ENCODE measurements at places on chromosomes 11 and 22.

DNA sequence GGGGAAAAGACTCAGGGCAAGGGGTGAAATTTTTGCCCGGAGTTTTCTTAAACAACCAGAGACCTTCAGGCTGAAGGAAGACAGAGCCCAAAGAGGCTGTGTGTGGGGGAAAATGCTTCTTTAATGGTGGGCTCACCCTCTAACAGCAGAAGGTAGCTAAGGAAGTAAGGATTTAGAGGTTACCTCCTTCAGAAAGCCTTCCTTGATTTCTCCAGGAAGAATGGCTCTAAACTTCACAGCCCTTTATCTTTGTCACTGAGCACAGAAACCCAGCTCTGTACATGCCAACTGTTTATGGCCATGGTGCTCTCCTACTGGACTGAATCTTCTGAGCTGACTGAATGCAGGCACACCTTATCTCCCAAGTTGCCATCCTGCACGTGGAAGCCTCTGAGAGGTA is 196.0 kb downstream of the TENM4 start:
- no peak for DNase-seq

DNA sequence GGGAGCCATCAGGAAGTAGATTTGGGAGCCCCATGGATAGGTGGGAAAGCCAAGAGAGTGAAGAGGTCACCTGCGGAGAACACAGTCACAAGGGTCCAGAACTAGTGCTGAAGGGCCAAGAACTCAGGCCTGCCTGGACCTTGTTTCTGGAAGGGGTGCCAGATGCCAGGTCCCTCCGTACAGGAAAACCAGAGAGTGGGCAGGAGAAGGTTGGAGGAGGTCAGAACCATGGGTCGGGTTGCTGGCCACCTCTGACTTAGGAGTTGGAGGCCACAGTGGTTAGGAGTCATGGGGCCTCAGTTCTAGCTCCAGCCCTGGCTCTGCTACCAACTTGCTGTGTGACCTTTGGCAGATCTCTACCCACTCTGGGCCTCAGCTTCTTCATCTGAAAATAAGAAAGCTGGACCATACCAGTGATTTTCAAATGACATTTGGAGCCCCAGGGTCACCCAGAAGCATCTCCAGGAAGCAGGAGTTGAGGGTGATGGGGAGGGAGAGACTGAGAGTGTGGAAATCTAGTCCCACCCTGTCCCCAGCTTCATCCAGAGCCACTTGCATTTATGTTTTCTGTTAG is 20.8 kb upstream of the TUB start:
- DNase-seq: no peak

DNA sequence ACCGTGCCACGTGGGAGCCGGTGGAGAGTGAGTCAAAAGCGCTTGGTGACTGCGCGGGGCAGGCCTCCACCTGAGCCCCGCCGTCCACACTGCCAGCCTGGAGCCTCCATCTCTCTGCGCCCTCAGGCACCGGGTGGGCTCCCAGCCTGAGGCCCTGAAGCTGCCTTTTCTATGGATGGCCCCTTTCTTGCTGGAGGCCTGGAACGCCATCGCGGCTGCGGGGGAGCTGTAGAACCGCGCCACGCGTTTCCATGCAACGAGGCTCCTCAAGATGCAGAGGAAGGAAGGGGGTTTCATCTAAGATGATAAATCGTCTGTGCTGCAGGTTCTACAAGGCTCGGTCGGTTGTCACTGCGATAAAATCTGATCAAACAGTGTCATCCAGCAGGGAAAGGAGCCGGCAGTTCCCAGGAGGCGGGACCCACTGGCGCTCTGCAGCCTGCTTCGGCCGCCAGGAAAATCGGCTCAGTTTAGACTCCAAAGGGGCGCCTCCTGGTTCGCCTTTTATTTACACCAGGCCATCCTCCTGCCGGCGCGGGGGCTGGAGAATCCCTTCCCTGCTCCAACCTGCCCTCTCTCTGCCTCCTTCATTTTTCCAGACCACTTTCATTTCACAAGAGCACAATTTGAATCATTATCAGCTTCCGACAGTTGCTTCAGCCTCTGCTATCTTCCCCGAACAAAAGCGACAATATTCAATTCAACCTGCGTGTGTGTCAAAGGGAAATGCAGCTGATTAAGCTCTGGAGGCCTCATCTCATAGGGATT is 624.4 kb downstream of the BRD1 start:
- no peak for DNase-seq

DNA sequence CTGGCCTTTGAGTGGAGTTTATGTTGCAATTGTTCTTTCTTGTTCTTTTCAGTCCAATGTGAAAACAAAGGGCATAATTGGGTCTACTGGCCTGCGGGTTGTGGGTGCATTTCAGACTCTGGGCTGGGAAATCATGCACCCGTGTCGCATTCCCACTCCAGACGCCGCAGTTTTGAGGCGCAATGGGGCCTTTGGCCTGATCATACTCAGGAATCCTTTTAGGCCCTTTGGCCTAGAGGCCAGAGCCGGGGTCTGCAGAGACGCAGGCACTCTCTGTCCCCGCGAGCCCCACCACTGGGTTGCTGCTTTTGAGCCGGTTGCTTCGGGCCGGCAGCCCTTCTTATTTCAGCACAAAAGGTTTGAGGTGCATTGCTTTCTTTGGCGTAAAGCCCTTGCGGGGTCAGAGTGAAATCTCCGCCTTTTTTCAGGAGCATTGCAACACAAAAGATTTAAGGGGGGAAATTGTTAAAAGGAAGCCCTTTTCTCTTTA is 48.4 kb upstream of the DBX1 start:
- no peak for DNase-seq

DNA sequence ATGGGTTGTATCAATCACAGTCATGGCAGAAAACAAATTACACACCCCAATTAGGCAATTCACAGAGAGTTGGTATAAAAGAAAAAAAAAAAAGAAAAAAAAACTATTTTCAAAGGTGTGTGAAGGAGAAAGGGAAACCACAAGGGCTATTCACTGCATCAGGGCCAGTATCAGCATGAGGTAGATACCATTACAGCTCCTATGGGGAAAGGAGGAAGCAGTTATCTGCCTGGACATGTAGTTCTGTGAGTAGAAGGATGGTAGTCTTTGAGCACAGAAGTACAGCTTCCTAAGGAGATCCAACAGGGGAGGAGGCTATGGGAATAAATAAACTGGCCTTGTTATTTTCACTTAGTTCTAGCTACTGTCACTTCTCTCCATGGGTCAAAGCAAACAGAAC is 746.1 kb downstream of the LUZP2 start:
- no peak for DNase-seq

DNA sequence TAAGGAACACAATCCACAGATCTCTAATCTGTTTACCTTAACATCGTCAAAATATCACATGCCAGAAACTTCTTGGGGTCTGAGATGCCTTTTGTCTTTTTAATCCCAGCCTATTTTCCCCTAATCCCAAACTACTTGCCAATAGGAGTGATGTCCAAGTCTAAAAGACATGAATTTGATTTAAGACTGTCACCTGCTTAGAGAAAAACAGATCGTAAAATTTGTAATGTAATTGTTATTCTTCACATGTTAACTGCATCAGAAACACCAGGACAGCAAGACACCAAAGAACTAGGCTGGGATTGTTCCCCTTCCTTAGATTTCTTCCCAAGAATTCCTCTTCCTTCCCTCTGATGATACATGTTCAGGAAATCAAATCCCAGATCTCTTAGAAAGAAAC is 198.1 kb upstream of the ARHGAP20 start:
- no peak for DNase-seq

DNA sequence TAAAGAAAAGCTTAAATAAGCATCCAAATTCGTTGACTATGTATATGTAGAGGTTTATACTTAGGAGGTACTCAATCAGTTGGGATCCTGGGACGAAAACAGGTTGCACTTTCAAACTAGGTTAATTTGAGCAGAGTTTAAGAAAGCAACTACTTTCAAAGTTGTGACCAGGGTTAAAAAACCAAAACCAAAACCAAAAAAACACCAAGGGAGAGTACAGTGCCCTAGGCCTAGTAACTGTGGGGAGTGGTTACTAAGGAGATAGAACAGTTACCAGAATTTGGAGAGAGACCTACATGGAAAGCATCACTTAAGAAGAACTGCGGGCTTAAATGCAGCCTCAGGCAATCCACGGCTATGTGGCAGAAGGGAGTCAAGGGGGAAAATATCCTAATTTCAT is 148.3 kb downstream of the JRKL start:
- no peak for DNase-seq

- DNase-seq: peak; percentile 22
Observed at GRCh38 chr22:30036656-30037055, 43.6 kb upstream of the HORMAD2 start.

DNA sequence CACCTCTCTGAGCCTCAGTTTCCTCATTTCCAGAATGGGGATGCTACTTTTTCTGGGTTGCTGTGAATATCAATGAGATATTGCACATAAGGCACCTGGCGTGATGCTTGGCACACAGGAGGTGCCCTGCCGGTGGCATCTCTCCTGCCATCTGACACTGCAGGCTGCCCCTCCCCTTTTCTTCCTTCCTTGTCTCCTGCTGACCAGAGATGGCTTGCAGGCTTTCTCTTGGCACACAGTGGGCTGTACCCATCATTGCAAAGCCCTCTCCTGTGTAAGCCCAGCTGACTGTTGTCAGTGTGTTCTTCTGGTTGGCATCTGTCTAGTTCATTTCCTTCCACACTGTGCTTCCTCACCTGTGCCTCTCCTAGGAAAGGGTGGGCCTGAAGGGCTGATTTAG is 91.7 kb downstream of the MYO18B start:
- no peak for DNase-seq

- no peak for DNase-seq
Observed at GRCh38 chr11:7016011-7016410, 4.1 kb downstream of the ZNF214 start.

DNA sequence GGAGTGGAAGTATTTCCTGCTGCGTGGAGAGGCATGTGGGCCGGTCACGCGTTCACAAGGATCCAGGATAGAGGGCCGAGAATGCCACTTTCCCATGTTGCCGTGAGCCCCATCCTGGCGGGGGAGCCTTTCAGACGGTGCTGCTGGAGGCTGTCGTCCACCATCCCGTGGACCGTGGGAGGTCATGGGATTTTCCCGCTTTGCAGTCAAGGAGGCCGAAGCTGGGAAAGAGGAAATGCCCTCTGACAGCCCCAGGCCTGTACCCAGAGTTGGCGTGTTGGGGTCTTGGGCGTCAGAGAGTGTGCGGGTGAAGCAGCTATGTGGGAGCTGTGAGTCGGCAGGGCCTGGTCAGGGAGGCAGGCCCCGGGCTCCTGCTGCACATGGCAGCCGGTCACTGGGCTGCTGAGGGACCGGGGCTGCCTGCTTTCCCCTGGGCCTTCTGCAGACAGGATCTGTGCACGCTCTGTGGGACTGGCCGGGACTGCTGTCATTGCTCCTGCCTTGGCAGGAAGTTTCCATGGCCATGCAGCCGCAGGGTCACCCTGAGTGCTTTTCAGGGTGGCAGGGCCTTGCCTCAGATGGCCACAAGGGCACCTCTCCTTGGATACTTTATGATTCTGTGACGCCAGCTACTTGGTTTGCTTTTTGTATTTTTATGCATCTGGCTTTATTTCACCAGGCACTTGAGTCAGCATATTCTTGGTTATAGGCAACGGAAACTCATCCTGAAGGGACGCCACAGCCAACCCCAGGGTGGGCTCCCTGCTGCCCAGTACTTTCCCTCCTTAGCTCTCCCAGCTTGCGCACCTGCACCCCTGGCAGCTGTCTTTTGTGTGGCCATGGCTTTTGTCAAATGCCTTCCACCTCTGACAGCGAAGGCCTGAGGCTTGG is 52.4 kb downstream of the AP2A2 start:
- no peak for DNase-seq

DNA sequence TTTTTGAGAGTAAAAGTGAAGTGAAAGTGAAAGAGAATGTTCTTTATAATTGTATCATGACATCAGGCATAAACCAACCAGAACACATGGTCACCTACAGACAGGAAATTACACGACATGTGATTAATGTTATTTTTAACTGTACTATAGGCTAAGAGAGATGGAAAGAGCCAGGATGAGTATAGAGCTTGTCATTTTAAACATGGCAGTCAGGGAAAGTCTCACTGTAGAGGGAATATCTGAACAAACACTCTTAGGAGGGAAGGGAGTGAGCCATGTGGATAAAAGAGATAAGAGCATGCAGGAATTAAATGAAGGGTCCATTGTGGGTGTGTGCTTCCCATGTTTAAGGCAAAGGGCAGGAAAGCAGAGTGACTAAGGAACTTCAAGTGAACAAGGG is 599.1 kb upstream of the FAT3 start:
- DNase-seq: peak; percentile 5

GRCh38 chr22:48950151-48950915 is 877.3 kb downstream of the BRD1 start:
- DNase-seq: no peak
